Lung (tissue), 17 donors: ENCODE measurements at places on chromosomes 1 and 21.

GRCh38 chr21:38358098-38358497 is 101.3 kb downstream of the KCNJ15 start:
- no peaks in the 10 kb centered on the region for H3K36me3 ChIP-seq
- no peak overlapping the region for H3K27ac ChIP-seq
- no peaks in the 10 kb centered on the region for H3K27me3 ChIP-seq
- no peaks in the 10 kb centered on the region for H3K4me1 ChIP-seq

GRCh38 chr1:212760126-212760823 is 31.3 kb downstream of the NSL1 start:
- no peak overlapping the region for H3K27ac ChIP-seq
- peaks cover 5% of the 10 kb centered on the region for H3K36me3 ChIP-seq
- H3K4me3 ChIP-seq, result no peak overlapping the region
- DNase-seq, result no peak

DNA sequence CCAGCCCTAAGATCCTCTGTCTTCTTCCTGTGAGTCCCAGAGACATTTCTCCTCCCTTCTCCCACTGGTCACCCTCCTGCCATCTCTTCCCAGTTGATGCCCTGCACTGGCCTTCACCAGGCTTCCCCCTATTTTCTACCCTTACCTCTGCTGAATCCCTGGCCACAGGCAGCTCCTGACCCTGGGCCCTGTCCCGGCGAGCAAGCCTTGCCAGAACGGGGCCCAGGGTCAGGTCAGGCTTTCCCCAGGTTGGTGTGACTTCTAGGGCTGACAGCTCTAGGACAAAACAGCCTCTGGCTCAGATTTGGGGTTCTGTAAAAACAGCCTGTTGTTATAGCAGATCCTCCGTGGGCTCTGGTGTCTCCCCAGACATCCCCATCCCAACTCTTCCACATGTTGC is 52.7 kb upstream of the A3GALT2 start:
- DNase-seq, result no peak

DNA sequence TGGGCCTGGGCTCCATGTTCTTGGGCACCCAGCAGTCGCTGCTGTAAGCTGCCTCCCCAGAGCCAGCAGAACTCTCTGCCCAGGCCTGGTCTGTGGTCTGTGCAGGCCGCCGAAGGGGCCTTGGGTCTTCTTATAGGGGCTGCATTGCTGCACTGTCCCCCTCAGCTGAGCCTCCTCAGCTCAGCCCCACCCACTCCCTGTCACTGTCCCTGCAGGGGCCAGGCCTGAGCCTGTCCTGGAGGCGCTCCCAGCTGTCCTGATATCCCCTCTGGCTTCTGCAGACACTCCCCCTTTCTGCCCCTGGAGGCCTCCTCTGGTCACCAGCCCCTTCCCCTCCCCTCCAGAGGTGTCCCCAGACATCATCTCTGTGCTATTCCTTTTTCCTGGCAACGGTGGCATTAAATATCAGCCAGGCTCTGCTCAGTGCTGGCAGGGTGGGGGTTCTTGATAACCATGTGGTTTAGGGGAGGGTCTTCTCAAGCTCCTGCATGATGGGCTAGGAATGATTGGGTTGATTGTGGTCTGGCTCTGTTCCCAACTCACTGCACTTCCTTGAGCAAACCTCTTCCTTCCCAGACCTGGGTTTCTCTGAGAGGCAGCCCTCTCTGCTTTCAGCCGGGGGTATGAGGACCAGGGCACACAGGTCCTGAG is 3.7 kb upstream of the FOXO6 start:
- peaks cover 5% of the 10 kb centered on the region for H3K27me3 ChIP-seq
- H3K27ac ChIP-seq, result no peak overlapping the region
- DNase-seq, result peak; percentile 68
- H3K4me1 ChIP-seq, result peaks cover 6% of the 10 kb centered on the region

DNA sequence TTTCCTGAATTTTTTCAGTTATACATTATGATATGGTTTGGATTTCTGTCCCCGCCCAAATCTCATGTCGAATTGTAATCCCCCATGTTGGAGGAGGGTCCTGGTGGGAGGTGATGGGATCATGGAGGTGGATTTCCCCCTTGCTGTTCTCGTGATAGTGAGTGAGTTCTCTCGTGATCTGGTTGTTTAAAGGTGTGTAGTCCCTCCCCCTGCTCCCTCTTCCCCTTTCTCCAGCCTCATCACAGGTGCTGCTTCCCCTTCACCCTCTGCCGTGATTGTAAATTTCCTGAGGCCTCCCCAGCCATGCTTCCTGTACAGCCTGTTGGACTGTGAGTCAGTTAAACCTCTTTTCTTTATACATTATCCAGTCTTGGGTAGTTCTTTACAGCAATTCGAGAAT is 93.2 kb upstream of the HNRNPU start:
- no peaks in the 10 kb centered on the region for H3K27me3 ChIP-seq
- no peak overlapping the region for H3K4me3 ChIP-seq
- H3K4me1 ChIP-seq, result no peaks in the 10 kb centered on the region
- H3K36me3 ChIP-seq, result no peaks in the 10 kb centered on the region
- no peak overlapping the region for H3K27ac ChIP-seq

- DNase-seq, result no peak
- no peaks in the 10 kb centered on the region for H3K4me1 ChIP-seq
- no peak overlapping the region for H3K4me3 ChIP-seq
- H3K36me3 ChIP-seq, result no peaks in the 10 kb centered on the region
- H3K27ac ChIP-seq, result no peak overlapping the region
Observed at GRCh38 chr21:14858311-14858710, 206.5 kb downstream of the NRIP1 start.

DNA sequence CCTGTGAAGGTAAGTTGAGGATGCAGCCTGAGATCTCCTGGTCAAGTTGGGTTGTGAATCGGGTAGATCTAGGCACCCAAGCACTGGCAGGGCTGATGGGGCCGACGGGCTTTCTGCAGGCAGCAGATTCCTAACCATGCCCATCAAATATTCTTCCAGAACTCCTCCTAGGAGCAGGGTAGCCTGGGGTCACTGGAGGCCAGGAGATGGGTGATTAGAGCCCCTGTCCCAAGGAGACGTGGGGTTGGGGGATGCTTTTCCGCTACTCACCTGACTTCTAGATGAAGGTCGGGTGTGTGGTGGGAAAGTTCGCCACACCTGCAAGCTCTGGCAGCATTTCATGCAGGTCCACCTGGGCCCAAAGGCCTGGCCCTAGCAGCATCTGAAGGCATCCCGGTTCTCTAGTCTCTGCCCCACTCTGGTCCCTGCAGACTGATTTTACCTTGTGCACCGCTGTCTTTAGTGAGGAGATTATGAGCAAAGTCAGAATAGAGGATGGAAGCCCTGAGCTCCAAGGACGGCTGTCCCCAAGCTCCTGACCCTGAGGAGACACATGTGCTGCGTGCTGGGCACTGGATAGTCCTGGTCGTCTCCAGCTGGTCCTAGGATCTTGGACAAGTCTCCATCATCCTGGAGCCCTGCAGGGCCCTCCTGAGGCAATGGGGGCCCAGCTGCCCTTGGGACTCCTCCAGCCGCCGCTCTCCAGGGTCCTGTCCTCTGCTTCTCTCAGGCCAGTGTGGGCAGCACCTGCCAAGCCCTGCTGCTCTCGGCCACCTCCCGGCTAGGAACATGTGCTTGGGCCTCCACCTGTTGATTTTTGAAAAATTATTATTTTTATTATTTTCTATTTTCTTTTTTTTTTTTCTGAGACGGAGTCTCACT is 21.8 kb upstream of the C2CD2 start:
- no peaks in the 10 kb centered on the region for H3K36me3 ChIP-seq
- peaks cover 7% of the 10 kb centered on the region for H3K4me1 ChIP-seq
- no peaks in the 10 kb centered on the region for H3K27me3 ChIP-seq
- no peak overlapping the region for H3K4me3 ChIP-seq
- no peak for DNase-seq

- no peak overlapping the region for H3K27ac ChIP-seq
- H3K27me3 ChIP-seq, result no peaks in the 10 kb centered on the region
- H3K36me3 ChIP-seq, result no peaks in the 10 kb centered on the region
- peak; percentile 28 for DNase-seq
- peaks cover 30% of the 10 kb centered on the region for H3K4me1 ChIP-seq
Observed at GRCh38 chr1:9373619-9374018, 80.9 kb downstream of the SPSB1 start.

- no peaks in the 10 kb centered on the region for H3K27me3 ChIP-seq
- no peaks in the 10 kb centered on the region for H3K36me3 ChIP-seq
- no peak overlapping the region for H3K27ac ChIP-seq
- peaks cover 11% of the 10 kb centered on the region for H3K4me1 ChIP-seq
- no peak overlapping the region for H3K4me3 ChIP-seq
Observed at GRCh38 chr1:64392109-64392508, 77.8 kb upstream of the CACHD1 start.

DNA sequence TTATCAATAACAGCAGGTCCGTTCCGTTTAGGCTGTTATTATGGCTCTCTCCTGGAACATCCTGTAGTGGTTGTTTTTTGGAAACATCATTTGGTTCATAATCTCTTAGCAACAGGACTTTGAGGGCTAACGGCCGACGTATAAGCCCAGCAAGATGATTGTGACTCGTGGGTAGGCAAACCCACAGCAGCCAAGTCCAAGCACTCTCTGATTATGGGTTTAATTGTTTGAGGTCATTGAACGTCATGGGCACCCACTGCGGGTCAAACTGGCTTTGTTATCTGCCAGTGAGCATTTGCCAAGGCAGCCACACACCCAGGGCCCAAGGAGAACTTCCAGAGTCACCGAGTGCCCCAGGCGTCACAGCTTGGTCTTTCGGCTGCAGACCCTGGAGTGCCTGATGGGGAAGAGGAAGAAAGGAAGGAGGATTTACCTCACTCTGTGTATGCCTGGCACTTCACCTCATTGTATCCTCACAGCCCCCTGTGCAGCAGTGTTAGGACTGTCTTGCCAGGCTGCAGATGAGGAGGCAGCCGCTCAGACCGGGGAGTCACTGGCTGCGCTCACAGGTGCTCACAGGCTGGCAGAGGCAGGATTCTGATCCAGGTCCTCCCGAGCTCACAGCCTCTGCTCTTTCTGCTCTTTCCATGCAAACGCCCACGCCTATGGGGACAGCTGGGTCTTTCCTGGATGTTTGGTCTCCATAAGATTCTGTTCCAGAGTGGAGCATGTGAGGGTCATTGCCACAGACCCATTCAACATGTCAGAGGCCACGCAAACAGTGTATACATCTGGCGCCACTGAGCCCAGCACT is 30.8 kb upstream of the EPS8L3 start:
- H3K27ac ChIP-seq, result peak overlapping the region; percentile 28
- no peak overlapping the region for H3K4me3 ChIP-seq
- H3K4me1 ChIP-seq, result peaks cover 21% of the 10 kb centered on the region
- H3K36me3 ChIP-seq, result no peaks in the 10 kb centered on the region
- DNase-seq, result no peak

- H3K4me3 ChIP-seq, result peak overlapping the region; percentile 94
- H3K36me3 ChIP-seq, result peaks cover 35% of the 10 kb centered on the region
- peak overlapping the region; percentile 95 for H3K27ac ChIP-seq
- peak; percentile 27 for DNase-seq
- H3K27me3 ChIP-seq, result no peaks in the 10 kb centered on the region
- peaks cover 9% of the 10 kb centered on the region for H3K4me1 ChIP-seq
Observed at GRCh38 chr1:36089393-36090121, 865 bp downstream of the ADPRS start.

- DNase-seq, result no peak
- H3K27me3 ChIP-seq, result no peaks in the 10 kb centered on the region
- H3K4me3 ChIP-seq, result no peak overlapping the region
- no peaks in the 10 kb centered on the region for H3K36me3 ChIP-seq
- no peaks in the 10 kb centered on the region for H3K4me1 ChIP-seq
Observed at GRCh38 chr1:117183112-117183511, 27.6 kb downstream of the VTCN1 start.

DNA sequence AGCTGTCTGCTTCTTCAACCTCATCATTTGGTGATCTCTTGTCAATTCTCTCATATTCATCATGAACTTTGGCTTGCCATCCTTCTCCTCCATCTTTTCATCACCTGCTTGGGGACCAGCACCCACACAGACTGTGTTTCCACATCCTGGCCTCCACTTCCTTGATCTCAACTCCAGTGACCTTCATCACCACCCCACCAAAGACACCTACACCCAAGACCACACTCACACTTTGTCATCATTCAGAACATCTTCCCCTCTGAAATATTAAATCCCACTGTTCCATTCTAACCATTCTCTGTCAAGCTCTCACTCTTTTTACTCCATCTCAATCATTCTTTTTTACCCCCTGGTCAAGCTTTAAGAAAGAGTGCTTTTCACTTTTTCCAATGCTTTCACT is 115.5 kb upstream of the VAV3 start:
- no peak overlapping the region for H3K27ac ChIP-seq
- H3K4me1 ChIP-seq, result no peaks in the 10 kb centered on the region
- no peak for DNase-seq
- H3K27me3 ChIP-seq, result no peaks in the 10 kb centered on the region

GRCh38 chr1:43653893-43654292 is 3.9 kb downstream of the KDM4A start:
- H3K36me3 ChIP-seq, result peaks cover 24% of the 10 kb centered on the region
- peaks cover 2% of the 10 kb centered on the region for H3K4me1 ChIP-seq
- no peak for DNase-seq
- H3K27me3 ChIP-seq, result no peaks in the 10 kb centered on the region
- H3K27ac ChIP-seq, result no peak overlapping the region
- no peak overlapping the region for H3K4me3 ChIP-seq

GRCh38 chr1:12208271-12208670 is 21.6 kb upstream of the VPS13D start:
- H3K4me3 ChIP-seq, result no peak overlapping the region
- no peaks in the 10 kb centered on the region for H3K36me3 ChIP-seq
- peak overlapping the region; percentile 1 for H3K27ac ChIP-seq
- DNase-seq, result no peak
- H3K27me3 ChIP-seq, result no peaks in the 10 kb centered on the region

DNA sequence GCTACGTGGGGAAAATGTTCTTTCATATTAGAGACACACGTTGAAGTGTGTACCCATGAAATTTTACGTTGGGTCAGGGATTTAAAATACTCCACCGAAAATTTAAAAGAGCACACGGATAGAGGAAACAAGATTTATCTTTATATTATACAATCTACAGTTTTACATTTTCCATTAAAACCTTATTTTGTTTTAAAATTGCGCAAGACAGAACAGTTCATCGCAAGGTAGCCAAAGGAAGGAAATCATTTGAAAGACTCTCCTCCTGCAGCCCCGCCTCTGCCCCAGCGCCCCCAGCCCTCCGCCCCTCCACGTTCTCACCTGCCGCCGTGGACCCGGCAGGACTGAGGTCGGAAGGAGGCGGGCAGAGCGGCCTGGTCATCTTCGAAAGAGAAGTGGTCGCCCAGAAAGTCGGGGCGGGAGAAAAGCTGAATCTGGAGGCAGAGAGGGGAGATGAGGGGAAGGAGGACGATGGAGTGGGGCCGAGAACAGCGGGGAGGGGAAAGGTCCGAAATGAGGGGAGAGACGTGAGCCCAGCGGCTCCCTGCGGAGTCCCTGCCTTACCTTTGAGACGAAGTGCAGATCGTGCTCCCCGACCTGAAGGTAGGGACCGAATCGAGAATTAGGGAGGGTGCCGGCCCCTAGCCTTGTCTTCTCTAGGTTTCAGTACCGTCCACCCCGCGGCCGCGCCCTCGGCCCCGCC is 18.0 kb downstream of the CRYBG2 start:
- no peak overlapping the region for H3K27ac ChIP-seq
- H3K4me1 ChIP-seq, result no peaks in the 10 kb centered on the region
- DNase-seq, result no peak
- peaks cover 27% of the 10 kb centered on the region for H3K27me3 ChIP-seq
- H3K36me3 ChIP-seq, result no peaks in the 10 kb centered on the region
